T-helper 2 cell treated with Interferon-gamma antibody and Interleukin-4, amounts not matched to agents 5 μg/mL and 100 μg/mL, for 36 hours (primary cell): ENCODE measurements at places on chromosomes 16 and 17.

- H3K27me3 ChIP-seq: no peaks in the 10 kb centered on the region
- peaks cover 13% of the 10 kb centered on the region for H3K4me1 ChIP-seq
- peaks cover 21% of the 10 kb centered on the region for H3K36me3 ChIP-seq
- no peak overlapping the region for H3K4me3 ChIP-seq
- DNase-seq: no peak
Measured at GRCh38 chr17:3730881-3731429, 7.3 kb downstream of the HASPIN start.

GRCh38 chr17:17356149-17356930 is 53.2 kb downstream of the NT5M start:
- no peak overlapping the region for H3K4me3 ChIP-seq
- H3K4me1 ChIP-seq: no peaks in the 10 kb centered on the region
- peaks cover 7% of the 10 kb centered on the region for H3K27me3 ChIP-seq
- H3K27ac ChIP-seq: no peak overlapping the region
- peak; percentile 51 for DNase-seq
- H3K36me3 ChIP-seq: no peaks in the 10 kb centered on the region

GRCh38 chr17:19348806-19349205 is 13.7 kb downstream of the B9D1 start:
- no peak overlapping the region for H3K27ac ChIP-seq
- no peaks in the 10 kb centered on the region for H3K4me1 ChIP-seq
- no peak overlapping the region for H3K4me3 ChIP-seq
- peaks cover 11% of the 10 kb centered on the region for H3K27me3 ChIP-seq
- no peak for DNase-seq

DNA sequence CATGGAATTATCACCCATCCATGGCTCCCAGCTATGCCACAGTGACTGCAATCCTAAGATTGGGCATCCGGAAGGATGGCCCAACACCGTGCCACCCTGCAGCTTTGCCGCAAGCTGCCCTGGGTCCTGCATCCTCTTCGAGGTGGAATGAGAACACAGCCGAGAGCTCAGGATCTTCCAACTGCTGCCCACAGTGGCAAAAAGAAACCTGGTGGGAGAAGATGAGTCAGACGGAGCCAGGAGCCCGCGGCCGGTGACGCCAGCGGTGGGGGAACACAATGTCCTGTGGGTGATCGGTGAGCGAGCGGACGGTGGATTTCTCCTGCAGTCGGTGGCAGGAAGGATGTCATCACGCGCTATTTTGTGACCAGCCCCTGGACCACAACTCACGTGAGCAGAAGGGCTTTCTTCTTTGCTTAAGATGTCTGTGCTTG is 20.1 kb downstream of the CD7 start:
- H3K27ac ChIP-seq: peak overlapping the region; percentile 100
- peaks cover 64% of the 10 kb centered on the region for H3K4me1 ChIP-seq
- peak; percentile 94 for DNase-seq
- peaks cover 2% of the 10 kb centered on the region for H3K36me3 ChIP-seq

DNA sequence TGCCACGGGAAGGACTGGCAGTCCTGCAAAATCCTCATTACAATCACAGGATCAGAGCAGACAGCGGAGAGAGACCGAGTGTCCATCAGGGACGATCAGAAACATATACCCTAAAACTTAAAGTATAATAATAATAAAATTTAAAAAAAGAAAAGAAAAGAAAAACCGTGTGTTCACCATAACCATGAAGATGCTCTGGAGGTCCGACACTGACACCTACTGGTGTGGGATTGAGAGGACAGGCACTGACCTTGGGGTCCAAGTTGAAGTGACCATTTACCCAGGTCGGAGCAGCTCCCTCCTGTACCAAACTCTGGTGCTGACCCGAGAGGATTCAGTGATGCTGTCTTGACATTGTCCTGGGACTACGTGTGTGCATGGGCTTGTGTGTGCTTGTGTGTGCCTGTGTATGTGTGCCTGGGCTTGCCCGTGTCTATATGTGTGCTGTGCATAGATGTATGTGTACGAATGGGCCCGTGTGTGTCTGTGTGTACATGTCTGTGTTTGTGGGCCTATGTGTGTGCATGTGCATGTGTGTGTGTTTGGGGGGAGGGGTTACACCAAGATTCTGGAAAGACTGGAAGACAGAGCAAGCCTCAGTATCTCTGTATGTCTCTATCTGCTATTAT is 10.0 kb upstream of the CD300LD start:
- H3K27me3 ChIP-seq: peaks cover 22% of the 10 kb centered on the region
- DNase-seq: no peak
- H3K4me1 ChIP-seq: peaks cover 8% of the 10 kb centered on the region

GRCh38 chr17:61394630-61395408 is 4.8 kb upstream of the TBX2 start:
- H3K36me3 ChIP-seq: peaks cover 3% of the 10 kb centered on the region
- peaks cover 4% of the 10 kb centered on the region for H3K4me1 ChIP-seq
- no peak for DNase-seq
- H3K4me3 ChIP-seq: no peak overlapping the region
- peaks cover 35% of the 10 kb centered on the region for H3K27me3 ChIP-seq

DNA sequence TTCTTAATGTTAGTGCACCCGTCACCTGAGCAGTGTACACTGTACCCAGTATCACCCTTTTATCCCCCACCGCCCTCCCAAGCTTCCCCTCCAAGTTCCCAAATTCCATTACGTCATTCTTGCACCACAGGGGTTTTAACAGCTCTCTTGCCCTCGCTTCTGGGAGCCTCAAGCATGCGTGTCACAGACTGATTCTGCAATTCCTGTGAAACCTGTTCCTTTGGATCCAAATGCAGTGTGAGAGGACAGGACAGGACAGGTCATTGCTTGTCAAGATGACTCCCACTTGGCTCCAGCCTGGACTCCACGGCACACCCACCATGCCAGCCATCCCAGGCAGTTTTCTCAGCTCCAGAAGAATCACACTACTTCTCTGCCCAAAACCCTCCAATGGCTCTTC is 44.1 kb downstream of the CYB5D2 start:
- DNase-seq: no peak
- H3K4me3 ChIP-seq: no peak overlapping the region
- H3K4me1 ChIP-seq: peaks cover 5% of the 10 kb centered on the region
- H3K27me3 ChIP-seq: no peaks in the 10 kb centered on the region

- peak overlapping the region; percentile 61 for H3K4me3 ChIP-seq
- no peaks in the 10 kb centered on the region for H3K27me3 ChIP-seq
- peaks cover 8% of the 10 kb centered on the region for H3K36me3 ChIP-seq
- H3K27ac ChIP-seq: peak overlapping the region; percentile 90
- peak; percentile 83 for DNase-seq
- peaks cover 42% of the 10 kb centered on the region for H3K4me1 ChIP-seq
Measured at GRCh38 chr16:78778101-78779004, 678.9 kb downstream of the WWOX start.

GRCh38 chr17:45121055-45121454 is 11.3 kb downstream of the PLCD3 start:
- H3K27ac ChIP-seq: no peak overlapping the region
- DNase-seq: no peak
- no peak overlapping the region for H3K4me3 ChIP-seq
- H3K4me1 ChIP-seq: no peaks in the 10 kb centered on the region
- no peaks in the 10 kb centered on the region for H3K36me3 ChIP-seq

GRCh38 chr17:6241996-6242395 is 171.8 kb downstream of the WSCD1 start:
- no peaks in the 10 kb centered on the region for H3K36me3 ChIP-seq
- no peak for DNase-seq
- H3K4me3 ChIP-seq: no peak overlapping the region
- H3K27ac ChIP-seq: no peak overlapping the region

DNA sequence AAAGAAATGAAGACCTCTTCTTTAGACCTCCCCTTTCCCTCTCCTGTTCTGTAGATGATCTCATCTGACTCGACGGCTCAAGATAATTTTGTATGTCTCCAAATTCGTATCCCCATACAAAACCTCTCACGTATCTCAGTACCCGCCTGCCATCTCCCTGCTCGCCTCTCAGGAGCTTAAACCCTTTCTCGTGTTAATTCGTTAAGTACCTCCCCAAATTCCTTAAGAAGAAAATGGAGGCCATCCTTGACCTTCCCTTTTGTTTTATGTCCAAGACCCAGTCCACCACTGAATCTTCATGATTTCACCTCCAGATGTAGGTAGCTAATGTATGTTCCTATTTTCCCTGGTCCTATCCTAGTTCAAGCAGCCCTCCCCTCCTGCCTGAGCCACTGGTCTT is 41.6 kb downstream of the OR3A1 start:
- H3K4me3 ChIP-seq: no peak overlapping the region
- DNase-seq: no peak
- H3K27ac ChIP-seq: no peak overlapping the region
- H3K4me1 ChIP-seq: no peaks in the 10 kb centered on the region

- H3K4me3 ChIP-seq: no peak overlapping the region
- H3K27ac ChIP-seq: no peak overlapping the region
- DNase-seq: no peak
- H3K36me3 ChIP-seq: no peaks in the 10 kb centered on the region
- H3K27me3 ChIP-seq: peaks cover 3% of the 10 kb centered on the region
- no peaks in the 10 kb centered on the region for H3K4me1 ChIP-seq
Measured at GRCh38 chr17:67041941-67042899, 2.1 kb upstream of the CACNG1 start.

DNA sequence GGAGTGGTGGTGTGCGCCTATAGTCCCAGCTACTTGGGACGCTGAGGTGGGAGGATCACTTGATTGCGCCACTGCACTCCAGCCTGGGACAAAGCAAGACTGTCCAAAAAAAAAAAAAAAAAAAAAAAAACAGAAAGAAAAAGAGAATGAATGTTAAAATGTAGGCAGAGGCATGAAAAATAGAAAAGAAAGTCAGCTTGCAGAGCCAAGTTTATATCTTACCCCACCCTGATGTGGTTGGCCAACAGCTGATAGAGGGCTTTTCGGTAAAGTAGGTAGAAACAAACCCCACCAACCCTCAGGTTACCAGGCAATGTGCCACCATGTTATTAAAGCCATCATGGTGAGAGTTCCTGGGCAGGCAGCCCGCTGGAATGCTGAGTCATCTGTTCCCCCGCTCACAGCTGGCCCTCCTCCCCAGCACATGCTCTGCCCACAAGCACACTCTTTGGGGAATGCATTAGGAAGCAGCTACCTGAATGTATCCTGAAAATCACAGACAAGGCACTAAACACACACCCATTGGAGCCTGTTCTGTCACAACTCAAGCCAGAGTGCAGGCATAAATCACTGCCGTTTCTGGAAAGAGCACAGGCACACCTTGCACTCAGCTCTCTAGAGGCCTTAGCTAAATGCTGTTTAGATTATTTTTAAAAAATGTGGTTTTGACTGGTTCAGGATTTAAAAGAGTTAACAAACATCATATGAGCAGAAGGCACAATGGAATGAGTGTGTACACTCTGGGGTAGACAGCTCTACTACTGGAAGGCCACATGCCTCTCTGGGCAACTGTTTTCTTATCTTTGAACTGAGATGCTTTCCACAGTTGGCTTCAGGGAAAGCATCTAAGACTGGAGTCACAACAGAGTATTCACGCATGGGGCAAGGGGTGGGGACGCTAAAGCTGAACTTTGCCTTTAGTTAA is 128.5 kb downstream of the PARN start:
- DNase-seq: no peak
- H3K4me3 ChIP-seq: no peak overlapping the region
- no peaks in the 10 kb centered on the region for H3K27me3 ChIP-seq
- H3K36me3 ChIP-seq: no peaks in the 10 kb centered on the region
- H3K27ac ChIP-seq: no peak overlapping the region
- peaks cover 11% of the 10 kb centered on the region for H3K4me1 ChIP-seq

DNA sequence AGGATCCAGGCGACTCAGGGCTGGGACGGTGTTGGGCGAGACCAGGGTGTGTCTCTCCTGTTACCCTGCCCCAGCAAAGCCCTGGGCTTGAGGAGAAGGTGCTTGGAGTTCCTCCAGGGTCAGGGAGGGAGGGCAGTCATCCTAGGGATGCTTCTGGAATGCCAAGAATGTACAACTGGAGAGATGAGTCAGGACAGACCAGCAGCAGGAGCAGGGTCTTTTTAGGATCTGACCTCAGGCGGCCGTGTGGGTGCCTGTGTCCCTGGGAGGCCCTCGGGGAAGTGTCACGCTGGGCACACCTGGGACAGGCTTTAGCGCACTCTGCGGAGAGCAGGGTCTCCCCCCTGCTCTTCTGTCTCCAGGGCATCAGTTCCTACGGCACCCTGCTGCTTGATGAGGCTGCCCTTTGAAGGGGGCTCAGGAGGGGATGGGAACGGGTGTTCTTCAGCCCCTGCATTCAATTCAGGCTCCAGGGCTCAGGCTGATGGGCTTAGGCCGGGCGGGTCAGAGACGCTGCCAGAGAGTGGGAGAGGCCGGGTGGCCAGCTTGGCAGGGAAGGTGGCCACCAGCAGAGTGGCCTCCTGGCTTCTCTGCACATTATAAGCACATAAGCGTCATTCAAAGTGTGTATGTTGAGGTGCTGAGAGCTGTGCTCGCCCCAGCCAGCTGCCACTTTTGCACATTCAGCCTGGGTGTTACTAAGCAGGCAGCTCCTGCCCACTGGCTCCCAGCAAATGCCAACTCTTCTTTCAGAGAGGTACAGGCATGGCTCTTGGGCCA is 8.4 kb upstream of the MTSS2 start:
- peaks cover 15% of the 10 kb centered on the region for H3K4me1 ChIP-seq
- no peak for DNase-seq
- no peaks in the 10 kb centered on the region for H3K27me3 ChIP-seq
- H3K36me3 ChIP-seq: peaks cover 4% of the 10 kb centered on the region
- H3K4me3 ChIP-seq: no peak overlapping the region

- H3K27me3 ChIP-seq: no peaks in the 10 kb centered on the region
- no peak overlapping the region for H3K4me3 ChIP-seq
- peaks cover 11% of the 10 kb centered on the region for H3K4me1 ChIP-seq
- H3K36me3 ChIP-seq: no peaks in the 10 kb centered on the region
- no peak overlapping the region for H3K27ac ChIP-seq
Measured at GRCh38 chr17:60170835-60171752, 21.3 kb downstream of the CA4 start.
